ENCODE measurements at places on chromosomes 16 and 17.

DNA sequence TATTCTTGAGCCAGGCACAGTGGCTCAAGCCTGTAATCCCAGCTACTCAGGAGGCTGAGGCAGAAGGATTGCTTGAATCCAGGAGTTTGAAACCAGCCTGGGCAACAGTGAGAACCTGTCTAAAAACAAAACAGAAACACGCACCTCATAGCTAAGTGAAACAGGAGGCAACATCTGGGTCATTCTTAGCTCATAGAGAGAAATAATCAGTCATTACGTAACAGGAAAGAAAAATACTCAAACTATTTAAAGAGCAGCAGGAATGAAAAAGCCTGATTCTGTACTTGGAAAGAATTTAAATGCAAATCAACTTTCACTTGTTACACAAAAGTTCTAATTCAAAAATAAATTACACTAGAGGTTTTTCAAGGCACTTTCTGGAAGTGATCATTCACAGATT lies 17.2 kb downstream of the CHCT1 start:
- DNase-seq = no peak

- DNase-seq = no peak
Observed at GRCh38 chr16:11481987-11482386, 104.7 kb downstream of the LITAF start.

GRCh38 chr16:24850289-24850938 lies 4.7 kb downstream of the SLC5A11 start:
- DNase-seq = no peak

DNA sequence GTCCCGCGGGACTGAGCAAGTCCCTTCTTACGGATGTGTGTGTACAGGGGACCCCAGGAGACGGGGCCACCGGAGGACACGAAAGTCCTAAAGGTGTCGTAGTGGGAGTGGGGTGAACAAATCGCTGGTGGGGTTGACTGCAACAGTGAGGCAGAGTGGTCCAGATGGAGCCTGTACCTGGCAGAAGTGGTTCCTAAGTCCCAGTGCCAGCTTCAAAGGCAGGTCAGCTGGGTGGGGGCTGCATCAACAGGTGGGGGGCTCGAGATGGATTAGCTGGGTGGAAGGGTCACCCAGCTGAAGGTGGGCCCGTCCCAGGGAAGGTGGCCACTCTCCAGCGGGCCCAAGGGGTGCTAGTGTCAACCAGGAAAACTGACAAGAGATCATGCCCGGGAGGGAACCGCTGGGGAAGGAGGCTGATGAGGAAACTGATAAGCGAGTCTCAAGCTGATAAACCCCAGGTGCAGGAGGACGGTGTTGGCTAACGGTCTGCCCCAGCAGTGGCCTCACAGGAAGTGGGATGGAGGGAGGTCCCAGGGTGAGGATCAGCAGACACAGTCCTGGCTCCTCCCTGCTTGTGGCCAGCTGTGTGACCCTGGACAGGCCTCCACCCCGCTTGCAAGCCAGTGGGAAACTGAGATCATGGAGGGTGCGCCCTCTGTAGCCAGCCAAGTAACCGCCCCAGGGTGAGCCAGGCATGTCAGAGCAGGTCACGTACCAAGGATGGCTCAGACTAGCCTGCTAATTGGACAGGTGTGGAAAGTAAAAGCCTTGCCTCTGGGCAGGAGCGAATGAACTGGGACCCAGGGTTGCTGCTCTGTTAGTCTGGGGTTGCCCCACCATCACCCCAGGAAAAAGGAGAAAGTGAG lies 1.0 kb downstream of the ORAI3 start:
- no peak for DNase-seq

DNA sequence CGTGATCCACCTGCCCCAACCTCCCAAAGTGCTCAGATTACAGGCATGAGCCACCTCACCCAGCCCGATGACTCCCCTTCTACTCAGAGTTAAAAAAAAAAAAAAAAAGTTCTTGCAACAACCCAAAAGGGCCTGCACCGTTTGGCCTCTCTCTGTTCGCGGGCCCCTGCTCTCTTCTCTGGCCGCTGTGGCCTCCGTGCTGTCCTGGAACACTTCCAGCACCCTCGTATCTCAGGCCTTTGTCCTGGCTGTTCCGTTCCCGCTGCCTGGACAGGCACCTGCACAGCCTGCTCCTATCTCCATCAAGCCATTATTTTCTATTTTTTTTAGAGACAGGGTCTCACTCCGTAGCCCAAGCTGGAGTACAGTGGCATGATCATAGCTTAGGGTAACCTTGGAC lies 10.8 kb downstream of the MYO1C start:
- no peak for DNase-seq

GRCh38 chr16:14365200-14365851 lies 264.7 kb downstream of the PARN start:
- no peak for DNase-seq

- no peak for DNase-seq
Observed at GRCh38 chr16:85626191-85626981, 13.3 kb downstream of the GSE1 start.

GRCh38 chr16:8739989-8740704 lies 57.3 kb downstream of the TMEM186 start:
- DNase-seq = no peak

- no peak for DNase-seq
Observed at GRCh38 chr16:83933885-83934683, 19.0 kb upstream of the OSGIN1 start.

GRCh38 chr16:89359264-89360147 lies 130.9 kb downstream of the ANKRD11 start:
- no peak for DNase-seq

- DNase-seq = no peak
Observed at GRCh38 chr17:17963066-17963465, 9.1 kb downstream of the TOM1L2 start.

- no peak for DNase-seq
Observed at GRCh38 chr17:78180083-78180482, 6.8 kb downstream of the TK1 start.

DNA sequence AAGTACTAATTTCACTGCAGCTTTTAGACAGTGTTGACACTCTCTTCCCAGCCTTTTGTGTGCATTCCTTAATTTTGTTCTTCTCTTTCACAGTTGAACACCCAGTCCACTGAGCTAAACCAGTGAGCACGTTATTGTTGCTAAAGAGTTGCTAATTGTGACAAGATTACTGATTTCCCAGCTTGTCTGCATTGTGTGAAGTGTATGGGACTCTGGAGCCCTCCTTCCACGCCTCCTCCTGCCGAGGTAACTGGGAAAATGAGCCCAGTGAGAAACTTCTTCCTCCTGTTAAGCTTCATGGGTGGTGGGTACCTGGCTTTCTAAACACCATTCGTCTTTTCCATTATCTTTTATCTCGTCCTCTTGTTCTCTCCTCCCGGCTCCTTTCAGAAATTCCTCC lies 29.8 kb upstream of the DNAH17 start:
- no peak for DNase-seq

All from NCI-H187 treated with DMSO at 0.1 percent for 48 hours (cell line).